ENCODE measurements at places on chromosomes 16 and 17.

DNA sequence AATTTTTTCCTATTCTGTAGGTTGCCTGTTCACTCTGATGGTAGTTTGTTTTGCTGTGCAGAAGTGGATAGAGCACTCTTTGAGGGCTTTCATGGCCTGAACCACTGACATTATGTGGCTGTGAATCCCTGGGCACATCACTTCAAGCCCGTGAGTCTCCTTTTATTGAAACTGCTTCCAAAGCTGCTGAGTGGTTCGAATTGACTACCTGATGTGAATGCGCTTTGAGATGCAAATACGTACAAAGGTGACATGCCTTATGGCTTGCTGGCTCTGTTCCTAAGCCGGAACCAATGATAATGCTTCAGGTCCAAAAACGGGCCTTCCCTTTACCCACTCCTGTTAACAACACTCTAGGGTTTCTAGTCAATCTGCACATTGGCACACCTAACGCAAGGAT is 34.3 kb downstream of the ASPA start:
- DNase-seq: no peak

DNA sequence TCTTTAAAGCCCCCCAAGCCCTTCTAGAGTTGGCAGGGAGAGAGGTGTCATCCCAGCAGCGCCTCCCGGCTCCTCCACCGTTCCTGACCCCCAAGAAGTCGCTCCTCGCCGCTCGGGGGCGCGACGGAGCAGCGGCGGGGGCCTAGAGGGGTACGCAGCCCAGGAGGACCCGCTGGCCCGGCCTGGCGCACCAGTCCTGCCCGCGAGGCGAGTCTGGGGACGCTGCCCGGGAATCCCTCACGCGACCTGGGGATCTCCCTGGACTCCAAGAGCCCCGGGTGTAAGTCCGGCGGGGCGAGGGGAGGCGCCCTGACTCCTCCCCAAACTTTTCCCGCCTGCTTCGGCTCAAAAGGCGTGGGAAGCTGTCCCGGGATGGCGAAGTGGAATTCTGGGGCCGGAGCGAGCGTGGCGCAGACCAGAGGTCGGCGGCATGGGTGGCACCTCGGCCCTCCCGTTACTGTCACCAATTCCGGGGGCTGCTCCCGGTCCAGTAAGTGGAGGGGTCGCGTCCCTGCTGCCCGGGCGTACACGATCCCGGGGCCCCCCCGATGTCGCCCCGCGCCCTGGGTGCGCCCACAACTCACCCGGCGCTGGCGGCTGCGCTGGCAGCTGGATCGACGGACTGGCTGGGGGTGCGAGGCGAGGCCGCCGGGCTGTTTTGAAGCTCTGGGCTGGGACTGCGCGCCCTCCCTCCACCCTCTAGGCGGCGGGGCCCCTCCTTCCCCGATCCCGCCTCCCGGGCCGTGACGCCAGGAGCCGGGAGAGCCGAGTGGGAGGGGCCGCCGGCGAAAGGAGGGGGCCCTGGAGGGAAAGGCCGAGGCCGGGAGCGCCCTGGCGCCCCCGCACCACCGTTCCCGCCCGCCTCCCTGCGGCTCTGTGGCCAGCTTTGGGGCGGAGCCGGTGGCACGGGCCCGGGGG is at the start of gene EMP2:
EMP2 (minus strand) TSS at position 634 of the 918 bp plus-strand sequence. CDS start 32,981 bp downstream, outside the sequence.
- peak; percentile 94 for DNase-seq

- DNase-seq: no peak
Observed at GRCh38 chr16:77557385-77557784, 122.6 kb upstream of the ADAMTS18 start.

DNA sequence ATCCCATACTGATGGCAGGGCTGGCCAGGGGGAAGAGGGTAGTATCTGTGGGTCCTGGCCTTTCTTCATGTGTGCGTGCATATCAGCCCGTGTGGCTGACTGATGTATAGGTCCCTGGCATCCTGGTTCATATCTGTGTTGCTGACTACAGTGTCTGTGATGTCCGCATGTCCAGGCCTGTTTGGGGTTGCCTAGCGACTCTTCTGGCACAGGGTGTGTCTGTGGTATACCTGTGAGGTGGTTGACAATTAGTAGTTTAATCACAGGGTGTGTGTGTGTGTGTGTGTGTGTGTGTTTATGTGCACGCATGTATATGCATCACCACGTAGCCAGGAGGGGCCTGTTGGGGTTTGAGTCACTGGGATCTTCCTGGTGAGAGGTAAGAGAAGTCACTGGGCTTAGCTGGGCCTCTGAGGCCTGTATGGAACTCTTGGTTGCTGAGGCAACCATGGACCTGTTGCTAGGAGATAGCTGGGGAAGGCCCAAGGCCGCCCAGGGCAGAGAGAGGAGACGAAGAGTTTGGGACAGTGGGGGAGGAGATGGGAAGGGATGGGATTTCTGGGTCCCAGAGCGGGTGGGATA is 603 bp upstream of the TMEM95 start:
- DNase-seq: peak; percentile 50

GRCh38 chr16:6374821-6375220 is 957.8 kb upstream of the RBFOX1 start:
- DNase-seq: peak; percentile 1

DNA sequence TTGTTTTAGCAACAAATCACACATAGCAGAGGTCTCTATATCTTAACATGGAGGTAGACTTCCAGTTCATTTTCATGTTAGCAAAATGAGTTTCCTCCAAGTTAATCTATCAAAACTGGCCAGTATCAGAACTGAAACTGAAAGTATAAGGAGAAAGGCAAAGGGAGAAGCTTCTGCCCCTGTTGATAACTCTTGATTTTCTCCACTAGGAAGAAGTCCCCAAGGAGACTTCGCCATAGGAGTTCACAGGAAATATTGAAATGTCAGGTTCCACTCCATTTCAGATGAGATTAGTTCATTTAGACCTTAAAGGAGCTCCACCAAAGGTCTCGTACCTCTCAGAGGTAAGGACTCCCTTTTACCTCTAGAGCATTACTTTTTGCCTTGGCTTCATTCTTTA is 1.2 kb upstream of the OGFOD3 start:
- DNase-seq: no peak

GRCh38 chr16:200388-200787 is 20.1 kb downstream of the HBQ1 start:
- no peak for DNase-seq

DNA sequence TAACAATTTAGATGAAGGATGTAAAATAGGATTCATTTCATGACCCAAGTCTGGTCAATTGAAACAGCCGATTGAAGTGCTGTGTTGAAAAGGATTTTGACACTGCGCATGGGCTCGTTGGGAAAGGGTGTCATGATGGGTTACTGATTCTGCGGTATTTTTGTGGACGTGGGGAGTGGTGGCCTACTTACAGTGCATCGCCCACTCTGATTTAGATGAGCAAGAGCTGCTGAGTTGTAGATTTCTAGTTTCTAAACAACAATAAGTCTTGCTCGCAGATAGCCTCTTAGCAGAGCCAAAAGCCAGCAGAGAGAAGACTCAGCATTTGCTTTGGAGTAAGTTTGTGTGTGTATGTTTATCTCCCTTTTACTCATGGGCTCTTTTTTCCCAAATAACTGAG is 731.0 kb downstream of the MAF start:
- DNase-seq: no peak

- no peak for DNase-seq
Observed at GRCh38 chr16:2278956-2279800, 11.3 kb upstream of the RNPS1 start.

- peak; percentile 41 for DNase-seq
Observed at GRCh38 chr17:34579979-34580684, 750 bp downstream of the TMEM132E start.

DNA sequence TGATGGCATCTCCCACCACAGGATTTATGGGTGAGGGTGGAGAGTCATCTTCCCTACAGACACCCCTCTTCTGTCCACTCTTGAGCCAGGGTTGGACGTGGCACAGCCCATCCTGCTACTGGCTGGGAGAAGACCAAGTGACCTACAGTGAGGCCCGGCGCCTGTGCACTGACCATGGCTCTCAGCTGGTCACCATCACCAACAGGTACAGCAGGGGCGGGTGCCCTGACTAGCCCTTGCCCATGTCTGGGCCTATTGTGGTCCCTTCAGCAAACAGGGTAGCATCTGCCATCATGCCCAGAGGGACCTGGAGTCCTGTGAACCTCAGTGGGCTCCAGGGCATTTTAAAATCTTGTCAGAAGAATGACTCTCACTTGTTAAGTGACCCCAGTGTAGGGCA is 48.2 kb downstream of the MRC2 start:
- no peak for DNase-seq

GRCh38 chr16:89374393-89374960 is 115.9 kb downstream of the ANKRD11 start:
- peak; percentile 78 for DNase-seq

GRCh38 chr17:37177254-37177870 is 198.4 kb upstream of the C17orf78 start:
- peak; percentile 41 for DNase-seq

- DNase-seq: peak; percentile 20
Observed at GRCh38 chr17:67246653-67247415, 1.8 kb upstream of the HELZ start.

DNA sequence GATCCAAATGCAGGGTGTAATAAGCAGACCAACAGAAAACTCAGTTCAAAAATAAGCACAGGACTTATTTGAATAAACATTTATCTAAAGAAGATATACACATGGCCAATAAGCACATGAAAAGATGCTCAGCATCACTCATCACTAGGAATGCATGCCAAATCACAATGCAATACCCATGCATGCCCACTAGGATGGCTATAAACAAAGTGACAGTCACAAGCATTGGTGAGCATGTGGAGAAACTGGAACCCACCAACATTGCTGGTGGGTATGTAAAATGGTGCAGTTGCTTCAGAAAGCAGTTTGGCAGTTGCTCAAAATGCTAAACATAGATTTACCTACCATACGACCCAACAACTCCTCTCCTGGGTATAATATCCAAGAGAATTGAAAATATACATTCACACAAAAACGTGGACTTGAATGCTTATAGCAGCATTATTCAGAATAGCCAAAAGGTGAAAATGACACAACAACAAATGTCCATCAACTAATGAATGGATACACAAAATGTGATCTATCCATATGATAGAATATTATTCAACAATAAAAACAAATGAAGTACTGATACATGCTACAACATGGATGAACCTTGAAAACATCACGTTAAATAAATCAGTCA is 20.1 kb downstream of the UBE2O start:
- DNase-seq: no peak

- no peak for DNase-seq
Observed at GRCh38 chr17:14298221-14298946, 2.5 kb upstream of the HS3ST3B1 start.

DNA sequence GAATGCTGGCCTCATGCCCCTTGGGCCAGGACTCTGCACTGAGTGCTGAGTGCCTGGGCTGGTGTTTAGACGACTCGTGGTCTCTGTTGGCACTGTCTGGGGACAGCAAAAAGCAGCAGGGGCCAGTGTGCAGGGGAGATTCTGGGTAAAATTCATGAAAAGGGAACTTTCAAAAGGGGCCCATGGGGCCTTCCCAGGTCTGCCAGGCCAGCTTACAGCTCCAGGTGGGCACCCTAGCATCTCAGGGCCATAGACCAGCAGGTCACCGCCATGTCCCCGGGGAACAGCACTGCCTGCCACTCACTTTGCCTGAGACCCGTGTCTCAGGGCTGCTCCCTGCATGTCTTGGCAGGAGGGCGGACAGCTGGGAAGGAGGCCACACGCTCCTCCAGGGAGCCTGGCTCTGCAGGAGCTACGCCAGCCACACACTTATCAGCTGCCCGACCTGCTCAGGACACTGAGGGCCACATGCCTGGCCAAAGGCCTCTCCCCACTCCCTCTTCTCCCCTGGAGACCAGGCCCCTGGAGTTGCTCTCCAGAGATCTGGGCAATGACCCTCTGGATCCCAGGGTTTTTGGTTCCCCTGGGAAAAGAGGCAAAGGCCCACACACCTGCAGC is 8.8 kb upstream of the FASN start:
- DNase-seq: peak; percentile 53

DNA sequence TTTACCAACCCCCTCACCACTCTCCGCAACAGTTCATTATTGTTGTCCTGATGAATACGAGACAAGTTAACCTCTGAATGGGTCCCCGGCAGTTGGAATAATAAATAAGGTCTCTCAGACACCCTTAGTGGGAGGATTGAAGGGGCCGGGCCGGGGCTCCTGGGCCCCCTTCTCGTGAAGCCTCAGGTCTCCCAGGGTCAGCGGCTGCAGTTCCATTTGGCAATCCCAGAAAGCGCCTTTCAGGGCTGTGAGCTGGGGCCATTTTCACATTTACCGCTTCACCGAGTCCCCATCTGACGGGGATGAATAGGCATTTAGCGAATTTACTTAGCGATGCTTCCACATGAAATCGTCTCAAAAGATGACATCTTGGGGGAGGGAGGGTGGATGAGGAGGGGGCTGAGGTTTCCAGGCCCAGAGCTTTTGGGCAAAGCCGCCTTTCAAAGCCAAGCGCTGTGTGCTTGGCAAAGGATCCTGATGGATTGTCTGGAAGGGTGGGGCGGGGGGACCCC is 309.8 kb downstream of the XYLT1 start:
- no peak for DNase-seq

DNA sequence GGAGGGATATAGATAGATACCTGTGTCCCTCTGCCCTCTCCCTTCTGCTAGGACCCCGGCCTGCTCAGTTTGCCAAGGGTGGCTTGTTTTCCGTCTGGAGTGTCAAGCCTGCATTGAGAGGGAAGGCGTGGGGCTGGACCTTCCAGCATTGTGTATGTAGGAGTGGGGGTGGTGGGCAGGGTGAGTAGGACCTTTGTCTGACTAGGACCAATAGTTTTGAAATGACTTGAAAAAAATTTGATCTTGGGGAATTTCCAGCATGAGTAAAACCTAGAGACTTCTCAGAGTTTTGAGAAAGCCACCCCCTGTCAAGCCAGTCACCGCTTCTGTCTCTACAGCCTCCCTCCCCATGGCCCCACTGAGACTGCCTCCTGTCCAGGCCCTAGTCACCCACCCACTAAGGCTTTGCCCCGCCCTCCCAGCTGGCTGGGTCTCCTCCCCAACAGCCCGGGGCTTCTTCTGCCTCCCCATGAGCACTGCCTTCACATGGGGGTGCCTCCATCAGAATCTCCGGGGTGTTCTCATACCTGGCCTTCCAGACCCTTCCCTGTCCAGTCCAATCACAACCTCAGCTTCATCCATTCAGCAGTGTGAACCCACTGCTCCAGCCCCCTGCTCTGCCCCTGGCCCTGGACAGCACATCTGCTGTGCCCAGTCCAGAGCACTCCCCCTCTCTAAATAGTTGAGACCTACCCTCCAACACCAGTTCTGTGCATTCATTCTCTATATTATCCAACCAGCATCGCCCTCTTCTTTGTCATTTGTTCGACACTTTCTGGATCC is 207.0 kb downstream of the MSI2 start:
- DNase-seq: no peak

GRCh38 chr16:85617948-85618347 is 4.8 kb downstream of the GSE1 start:
- no peak for DNase-seq

DNA sequence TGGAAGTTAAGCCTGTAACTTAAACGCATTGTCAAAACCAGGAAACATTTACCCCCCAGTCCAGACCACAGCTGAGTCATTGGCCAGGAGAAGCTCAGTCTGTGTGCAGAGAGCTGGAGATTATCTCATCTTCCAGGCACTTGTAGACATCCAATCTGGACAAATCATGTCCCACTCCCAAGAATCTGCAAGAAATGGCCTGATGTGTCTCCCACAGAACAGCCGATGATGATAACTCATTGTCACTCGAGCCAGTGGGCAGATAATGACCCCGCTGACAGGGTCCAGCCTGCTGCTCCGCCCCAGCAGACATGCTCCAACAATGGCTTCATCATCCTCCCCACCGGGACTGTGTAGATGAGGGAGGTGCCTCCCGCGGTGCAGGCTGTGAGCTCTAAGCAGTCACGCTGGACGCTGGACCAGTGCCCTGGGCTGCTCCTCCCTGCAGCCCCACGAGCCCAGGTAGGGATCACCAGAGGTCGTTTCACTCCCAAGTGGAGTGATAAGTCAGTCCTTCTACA is 322.5 kb downstream of the C16orf95 start:
- no peak for DNase-seq

- DNase-seq: no peak
Observed at GRCh38 chr17:1145311-1145986, 34.3 kb downstream of the ABR start.

Data from tongue (tissue), 3 donors.